ENCODE measurements at places on chromosomes 4 and X.

- H3K4me1 ChIP-seq: no peaks in the 10 kb centered on the region
- DNase-seq: no peak
- no peak overlapping the region for H3K27ac ChIP-seq
- no peaks in the 10 kb centered on the region for H3K36me3 ChIP-seq
- H3K4me3 ChIP-seq: no peak overlapping the region
These were observed 24.9 kb upstream of the IQSEC2 start for GRCh38 chrX:53305996-53306937.

DNA sequence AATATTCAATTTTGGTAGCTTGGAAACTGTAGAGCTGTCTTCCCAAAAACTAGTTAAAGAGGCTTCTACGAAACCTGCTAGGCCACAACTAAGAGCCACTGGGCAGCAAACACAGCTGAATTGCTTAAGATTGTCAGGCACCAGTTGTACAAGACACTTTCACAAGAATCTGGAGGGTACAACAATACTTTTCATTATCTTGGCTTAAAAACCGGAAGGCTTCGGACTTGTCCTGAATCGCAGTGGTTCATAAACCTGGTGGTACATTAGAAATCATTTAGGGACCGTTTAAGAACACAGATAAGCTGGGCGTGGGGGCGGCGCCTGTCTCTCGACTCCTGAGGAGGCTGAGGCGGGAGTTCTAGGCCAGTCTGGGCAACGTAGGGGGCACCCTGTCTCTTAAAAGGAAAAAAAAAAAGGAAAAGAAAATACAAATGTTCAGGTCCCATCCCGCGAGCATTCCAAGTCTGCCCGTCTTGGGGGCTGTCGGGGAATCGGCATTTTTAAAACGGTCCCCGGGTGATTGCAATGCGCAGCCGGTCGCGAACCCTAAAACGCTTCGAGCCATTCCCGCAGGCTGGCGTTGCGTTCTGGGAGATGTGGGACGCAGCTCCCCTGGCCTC lies 763 bp downstream of the PYURF start:
- H3K4me3 ChIP-seq: peak overlapping the region; percentile 97
- DNase-seq: no peak
- peak overlapping the region; percentile 99 for H3K27ac ChIP-seq
- peaks cover 24% of the 10 kb centered on the region for H3K4me1 ChIP-seq
- H3K27me3 ChIP-seq: no peaks in the 10 kb centered on the region

DNA sequence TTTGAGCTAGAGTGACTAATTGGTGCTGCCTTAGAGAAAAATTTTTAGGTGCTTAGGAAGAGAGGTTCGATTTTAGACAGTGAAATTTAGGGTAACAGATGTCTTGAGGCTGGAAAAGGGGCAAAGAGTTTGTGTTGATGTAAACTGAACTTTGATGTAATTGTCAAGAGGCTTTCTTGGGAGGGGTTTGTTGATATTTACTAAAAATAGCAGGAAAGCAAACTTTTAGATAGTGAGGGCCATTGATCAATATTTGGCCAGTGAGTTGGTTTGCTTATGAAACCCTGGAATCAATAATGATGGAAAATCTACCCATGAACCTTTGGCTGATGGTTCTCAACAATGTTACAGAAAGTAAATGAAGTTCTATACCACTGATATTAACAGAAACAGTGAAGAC lies 537.5 kb downstream of the KCNIP4 start:
- DNase-seq: no peak
- H3K4me1 ChIP-seq: no peaks in the 10 kb centered on the region
- no peaks in the 10 kb centered on the region for H3K27me3 ChIP-seq

DNA sequence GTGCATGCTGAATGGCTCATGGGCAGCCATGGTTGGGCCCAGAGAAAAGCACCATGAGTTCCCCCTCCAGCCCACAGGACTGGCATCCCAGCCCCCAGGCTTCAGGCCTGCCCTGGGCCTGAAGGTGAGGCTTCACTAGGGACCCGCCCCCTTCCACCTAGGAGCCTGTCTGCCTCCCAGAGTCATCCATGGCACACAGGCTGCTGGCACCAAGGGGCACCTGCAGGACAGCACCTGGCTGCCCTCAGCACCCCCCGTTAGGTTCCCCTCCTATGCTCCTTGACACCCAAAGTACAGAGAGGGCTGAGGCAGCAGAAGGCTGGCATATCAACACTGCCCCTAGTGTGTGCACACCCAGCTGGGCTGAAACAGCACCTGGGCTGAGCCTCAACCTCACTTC lies 566.7 kb upstream of the PCDH7 start:
- H3K4me3 ChIP-seq: no peak overlapping the region
- H3K27ac ChIP-seq: no peak overlapping the region
- no peak for DNase-seq
- H3K36me3 ChIP-seq: peaks cover 2% of the 10 kb centered on the region

GRCh38 chr4:38111717-38112116 lies 151.5 kb downstream of the PTTG2 start:
- no peak overlapping the region for H3K4me3 ChIP-seq
- H3K4me1 ChIP-seq: peaks cover 17% of the 10 kb centered on the region
- peaks cover 16% of the 10 kb centered on the region for H3K36me3 ChIP-seq

- no peaks in the 10 kb centered on the region for H3K27me3 ChIP-seq
- no peak overlapping the region for H3K4me3 ChIP-seq
- H3K27ac ChIP-seq: no peak overlapping the region
- DNase-seq: no peak
- no peaks in the 10 kb centered on the region for H3K36me3 ChIP-seq
- peaks cover 9% of the 10 kb centered on the region for H3K4me1 ChIP-seq
These were observed 19.9 kb upstream of the CYBB start for GRCh38 chrX:37759878-37760418.

DNA sequence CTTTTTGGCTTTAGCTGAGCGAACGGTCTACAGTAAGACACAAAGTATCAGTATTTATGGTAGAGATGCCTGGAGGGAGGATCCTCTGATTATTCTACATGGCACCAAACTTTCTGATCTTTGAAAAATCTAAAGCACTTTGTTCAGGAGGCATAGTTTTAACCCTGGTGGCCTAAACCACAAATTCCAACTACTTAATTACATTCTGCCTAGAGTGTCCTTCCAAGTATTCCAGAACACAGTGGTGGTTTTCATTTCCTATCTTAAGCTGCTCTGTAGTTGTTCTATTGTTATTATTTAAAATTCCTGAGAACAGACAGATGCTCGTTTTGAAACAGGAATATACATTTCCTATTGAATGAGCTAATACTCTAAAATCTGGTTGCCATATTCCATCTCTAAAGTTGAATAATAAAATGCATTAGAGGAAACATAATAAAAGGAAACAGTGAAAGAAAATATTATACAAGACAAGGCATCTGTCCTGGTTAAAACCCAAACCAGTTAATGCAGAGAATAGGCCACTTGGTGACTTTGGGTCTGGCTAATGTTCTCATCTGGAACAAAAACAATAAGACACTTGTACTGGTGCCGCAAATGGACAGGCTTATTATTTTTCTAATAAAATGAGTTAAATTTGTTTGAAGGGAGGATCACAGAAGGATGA lies 657.4 kb downstream of the SPRY1 start:
- no peak overlapping the region for H3K4me3 ChIP-seq
- H3K36me3 ChIP-seq: no peaks in the 10 kb centered on the region
- no peak overlapping the region for H3K27ac ChIP-seq

GRCh38 chr4:165191814-165192499 lies 15.4 kb upstream of the KLHL2 start:
- no peaks in the 10 kb centered on the region for H3K27me3 ChIP-seq
- no peaks in the 10 kb centered on the region for H3K36me3 ChIP-seq
- H3K4me3 ChIP-seq: no peak overlapping the region
- no peak overlapping the region for H3K27ac ChIP-seq
- H3K4me1 ChIP-seq: no peaks in the 10 kb centered on the region

DNA sequence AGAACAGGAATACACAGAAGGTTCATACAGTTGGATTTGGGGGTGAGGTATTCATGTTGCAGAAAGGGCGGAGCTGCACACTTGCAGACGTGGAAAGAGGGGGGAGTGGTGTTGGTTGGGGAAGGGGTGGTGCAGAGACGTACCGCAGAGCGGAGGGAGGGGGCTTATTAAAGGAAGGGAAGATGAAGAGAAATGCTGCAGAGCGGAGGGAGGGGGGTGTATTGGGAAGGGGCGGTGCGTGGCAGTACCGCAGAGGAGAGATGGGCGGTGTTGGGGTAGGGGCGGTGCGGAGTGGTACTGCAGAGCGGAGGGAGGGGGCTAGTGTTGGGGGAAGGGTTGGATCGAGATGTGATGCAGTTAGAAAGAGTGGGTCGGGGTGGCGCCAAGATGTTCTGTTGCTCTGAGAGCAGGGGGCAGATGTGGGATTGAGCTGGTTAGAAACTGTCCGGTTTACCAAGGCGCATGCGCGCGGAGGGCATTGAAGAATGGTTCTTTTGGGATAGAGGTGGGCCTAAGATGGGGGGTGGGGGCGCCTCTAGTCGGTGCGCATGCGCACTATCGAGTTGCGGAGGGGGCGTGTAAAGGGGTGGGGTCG lies 900 bp downstream of the TRO start:
- peak overlapping the region; percentile 58 for H3K27ac ChIP-seq
- DNase-seq: no peak
- H3K4me3 ChIP-seq: peak overlapping the region; percentile 88
- H3K4me1 ChIP-seq: peaks cover 22% of the 10 kb centered on the region
- H3K27me3 ChIP-seq: peaks cover 13% of the 10 kb centered on the region

GRCh38 chr4:10095296-10095991 lies 21.2 kb downstream of the WDR1 start:
- DNase-seq: no peak
- peak overlapping the region; percentile 67 for H3K4me3 ChIP-seq
- H3K27ac ChIP-seq: peak overlapping the region; percentile 92
- peaks cover 71% of the 10 kb centered on the region for H3K36me3 ChIP-seq

DNA sequence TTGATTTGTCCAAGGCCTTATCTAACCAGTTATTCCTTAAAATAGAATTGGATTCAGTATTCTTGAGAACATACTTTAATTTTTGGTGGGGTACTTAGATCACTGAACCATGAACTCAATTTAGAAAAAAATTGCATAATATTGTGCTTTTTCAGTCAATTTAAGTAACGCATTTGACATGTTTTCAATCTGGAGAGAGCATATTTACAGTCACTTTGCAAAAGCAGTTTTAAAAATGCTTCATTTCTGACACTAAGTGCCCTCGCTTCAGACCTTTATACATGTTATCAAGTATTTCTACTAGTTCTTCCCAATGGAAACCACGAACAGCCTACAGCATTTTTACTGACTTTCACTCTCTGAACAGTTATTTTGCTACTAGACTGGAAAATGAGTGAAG lies 257.1 kb upstream of the NDST4 start:
- H3K4me1 ChIP-seq: no peaks in the 10 kb centered on the region
- no peak overlapping the region for H3K4me3 ChIP-seq
- no peak for DNase-seq
- H3K36me3 ChIP-seq: no peaks in the 10 kb centered on the region
- no peaks in the 10 kb centered on the region for H3K27me3 ChIP-seq
- H3K27ac ChIP-seq: no peak overlapping the region

DNA sequence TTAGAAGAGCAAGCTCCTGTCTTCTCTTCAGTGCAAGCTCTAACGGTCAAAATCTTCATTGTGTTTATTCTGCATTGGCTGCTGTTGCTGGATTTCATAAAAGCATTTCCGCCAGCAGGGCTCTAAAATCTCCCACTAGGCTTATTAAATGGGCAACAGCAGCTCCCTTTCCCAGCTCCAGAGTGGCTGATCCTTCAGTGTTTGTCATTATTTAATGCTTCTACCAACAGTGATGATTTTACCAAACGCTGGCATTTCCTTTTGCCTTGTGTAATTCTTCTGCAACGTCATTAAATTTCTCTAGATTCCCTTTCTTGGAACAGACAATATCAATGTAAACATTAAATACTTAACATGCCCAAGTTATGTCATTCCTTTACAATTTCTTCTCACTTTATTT lies 20.1 kb downstream of the SLC7A11 start:
- H3K4me1 ChIP-seq: no peaks in the 10 kb centered on the region
- no peak overlapping the region for H3K27ac ChIP-seq
- H3K4me3 ChIP-seq: no peak overlapping the region
- no peak for DNase-seq
- H3K36me3 ChIP-seq: peaks cover 2% of the 10 kb centered on the region

DNA sequence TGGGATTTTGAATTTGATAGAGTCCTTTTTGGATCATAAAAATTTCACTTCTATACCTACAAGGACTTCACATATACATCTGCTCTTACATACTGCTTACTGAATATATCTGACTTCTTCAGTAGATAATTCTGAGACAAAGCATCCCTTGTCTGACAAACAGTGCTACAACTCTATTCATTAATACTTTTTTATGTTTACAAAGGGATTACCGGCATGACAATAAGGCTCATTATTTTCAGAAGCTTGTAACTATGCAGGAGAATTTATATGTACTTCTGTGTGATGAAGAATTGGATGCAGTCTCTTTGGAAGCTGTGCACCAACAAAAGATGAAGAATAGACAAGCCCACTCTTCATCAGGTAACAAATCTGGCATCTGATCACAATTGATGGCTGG lies 1070.3 kb downstream of the STIM2 start:
- DNase-seq: no peak
- H3K27ac ChIP-seq: no peak overlapping the region
- no peak overlapping the region for H3K4me3 ChIP-seq
- no peaks in the 10 kb centered on the region for H3K4me1 ChIP-seq

DNA sequence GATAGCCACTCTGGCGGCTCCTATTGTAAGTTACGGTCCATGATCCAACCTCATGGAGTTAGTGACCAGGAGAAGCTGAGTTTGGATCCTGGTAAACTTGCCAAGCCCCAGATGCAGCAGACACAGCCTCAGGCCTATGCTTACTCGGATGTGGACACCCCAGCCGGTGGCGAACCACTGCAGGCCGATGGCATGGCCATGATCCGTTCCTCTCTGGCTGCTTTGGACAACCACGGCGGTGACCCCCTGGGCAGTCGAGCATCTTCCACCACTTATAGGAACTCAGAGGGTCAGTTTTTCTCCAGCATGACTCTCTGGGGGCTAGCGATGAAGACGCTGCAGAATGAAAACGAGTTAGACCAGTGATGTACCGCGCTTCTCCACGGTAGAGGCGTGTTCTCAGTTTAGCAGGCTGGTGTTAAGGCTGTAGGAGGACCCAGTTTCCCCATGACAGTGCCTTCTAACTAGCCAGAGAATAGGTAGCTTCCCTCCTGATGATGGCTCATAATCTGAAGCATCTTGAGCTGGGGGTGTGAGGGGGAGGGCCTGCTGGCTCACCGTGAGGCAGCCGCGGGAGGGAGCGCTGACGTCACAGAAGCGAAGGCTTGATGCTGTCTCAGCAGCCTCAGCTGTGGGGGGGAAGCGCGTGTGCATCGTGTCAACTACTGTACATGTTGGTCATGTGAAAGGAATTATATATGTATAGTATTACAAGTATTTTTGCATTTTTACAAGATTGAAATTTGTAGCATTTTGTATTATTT lies 31.1 kb downstream of the ZBTB49 start:
- no peaks in the 10 kb centered on the region for H3K27me3 ChIP-seq
- H3K36me3 ChIP-seq: peaks cover 27% of the 10 kb centered on the region
- no peak for DNase-seq

DNA sequence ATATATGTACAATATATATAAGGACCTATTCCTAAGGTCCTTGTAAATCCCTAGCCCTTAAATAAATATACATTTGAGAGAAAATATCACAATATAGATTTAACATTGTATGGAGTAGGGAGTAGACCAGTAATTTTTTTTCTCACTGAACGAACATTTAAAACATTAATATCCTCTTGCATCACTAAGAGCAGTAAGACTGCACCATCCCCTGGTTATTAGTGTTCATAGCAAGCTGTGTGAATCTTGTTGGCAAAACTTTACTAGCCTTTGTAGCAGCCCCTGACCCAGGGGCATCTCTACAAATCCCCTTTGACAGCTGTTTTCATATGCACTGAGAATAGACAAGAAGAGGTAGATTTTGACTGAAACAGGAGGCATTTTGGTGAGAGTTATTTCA lies 146.5 kb downstream of the IL1RAPL2 start:
- H3K27ac ChIP-seq: no peak overlapping the region
- H3K4me3 ChIP-seq: no peak overlapping the region
- peaks cover 2% of the 10 kb centered on the region for H3K36me3 ChIP-seq
- no peak for DNase-seq
- no peaks in the 10 kb centered on the region for H3K4me1 ChIP-seq

Measured in central memory CD8-positive, alpha-beta T cell (primary cell).